Hematopoietic multipotent progenitor cell treated with erythropoietin and hydrocortisone succinate and interleukin-3 and kit ligand, for 6 days (in vitro differentiated cells): ENCODE measurements at places on chromosomes 4 and X.
A peak's percentile ranks its signal among the peaks of the same experiment; 100 is the strongest.

GRCh38 chr4:98027827-98028226 is 115.4 kb downstream of the STPG2 start:
- DNase-seq, result peak; percentile 1

GRCh38 chrX:20513185-20513584 is 246.5 kb upstream of the RPS6KA3 start:
- DNase-seq, result no peak

DNA sequence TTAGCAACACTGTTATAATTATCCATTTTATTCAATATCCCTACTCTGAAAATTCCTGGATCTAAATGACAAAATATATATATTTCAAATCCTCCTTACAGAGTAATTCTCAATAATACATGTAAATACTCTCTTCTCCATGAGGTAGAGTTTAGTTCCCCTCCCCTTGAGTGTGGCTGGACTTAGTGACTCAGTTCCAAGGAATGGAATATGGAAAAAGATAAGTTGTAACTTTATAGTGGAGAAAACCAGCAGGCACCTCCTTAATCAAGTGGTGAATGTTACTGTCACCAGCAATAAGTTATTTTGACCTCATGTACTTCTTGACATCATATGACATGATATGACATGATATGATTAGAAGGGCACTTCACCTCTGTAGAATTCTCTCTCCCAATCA is 302.0 kb downstream of the RAB28 start:
- no peak for DNase-seq

DNA sequence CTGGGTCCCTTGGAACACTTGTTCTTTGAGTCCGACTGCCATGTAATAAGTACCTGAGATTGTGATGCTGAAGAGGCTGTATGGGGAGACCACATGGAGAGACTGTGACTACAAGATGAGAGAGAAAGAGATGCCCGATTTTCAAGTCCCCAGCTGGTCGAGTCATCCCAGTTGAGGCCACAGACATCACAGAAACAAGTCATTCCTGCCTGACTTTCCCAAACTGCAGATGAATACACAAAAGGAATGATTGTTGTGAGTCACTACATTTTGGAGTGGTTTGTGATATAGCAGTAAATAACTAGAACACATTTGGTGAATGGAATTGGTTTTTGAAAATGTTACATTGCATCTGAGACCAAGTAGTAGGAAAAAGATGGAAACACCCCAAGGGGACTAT is 9.0 kb upstream of the YIPF7 start:
- no peak for DNase-seq

- peak; percentile 66 for DNase-seq
Measured at GRCh38 chrX:132480581-132481203, 8.1 kb downstream of the MBNL3 start.

DNA sequence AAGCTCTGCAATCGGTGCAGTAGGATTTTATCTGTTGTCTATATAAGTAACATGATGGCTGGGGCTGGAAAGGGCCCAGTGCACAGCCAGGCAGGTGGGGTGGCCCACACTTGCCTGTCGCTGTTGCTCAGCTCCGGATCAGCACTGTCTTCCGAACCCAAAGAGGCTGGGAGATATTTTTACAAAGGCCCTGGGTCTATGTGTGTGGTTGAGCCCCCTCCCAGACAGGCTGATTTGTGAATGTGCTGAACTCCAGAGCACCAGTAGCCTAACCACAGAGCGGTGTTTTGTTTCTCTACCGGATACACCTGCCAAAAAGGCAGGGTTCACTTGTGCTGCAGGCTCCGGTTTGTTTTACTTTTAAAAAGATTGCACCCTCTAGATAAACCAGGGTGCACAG is 33.5 kb upstream of the CHRNA9 start:
- peak; percentile 45 for DNase-seq

- peak; percentile 18 for DNase-seq
Measured at GRCh38 chr4:128483816-128484215, 196.2 kb upstream of the PGRMC2 start.

GRCh38 chr4:131316086-131316485 is 1833.0 kb upstream of the PCDH10 start:
- DNase-seq, result no peak

DNA sequence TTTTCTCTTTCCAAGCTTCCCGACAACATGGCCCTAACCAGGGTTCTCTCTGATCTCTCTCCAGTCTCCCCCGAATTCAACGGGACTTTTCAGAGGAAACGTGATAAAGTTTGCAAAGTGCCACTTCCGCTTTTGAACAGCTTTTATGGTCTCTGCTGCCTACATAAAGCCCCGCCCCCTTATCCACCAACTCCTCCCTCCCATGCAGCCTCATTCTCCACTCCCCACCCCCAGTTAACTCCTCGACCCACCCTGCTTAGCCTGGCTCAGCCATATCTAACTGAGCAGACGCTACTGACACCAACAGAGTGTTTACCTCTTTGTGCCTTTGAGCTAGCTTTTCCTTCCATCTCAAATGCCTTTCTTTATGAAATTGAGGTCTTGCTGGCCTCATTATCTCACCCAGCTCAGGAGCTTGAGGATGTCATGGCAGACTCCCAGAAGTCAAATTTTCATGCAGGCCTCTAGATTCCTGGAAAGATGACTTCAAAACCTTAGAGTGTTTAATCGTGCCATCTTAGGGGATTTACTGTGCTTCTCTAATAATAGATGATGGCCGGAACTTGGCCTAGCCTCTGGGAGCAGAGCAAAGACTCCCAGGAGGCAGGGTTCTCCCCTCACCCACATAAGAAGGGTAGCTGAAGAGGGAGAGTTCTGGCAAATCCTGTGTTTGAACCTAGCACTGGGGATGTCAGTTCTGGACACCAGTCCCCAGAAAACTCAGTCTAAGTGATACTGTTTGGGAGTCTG is 606.0 kb downstream of the BCOR start:
- DNase-seq, result peak; percentile 94

DNA sequence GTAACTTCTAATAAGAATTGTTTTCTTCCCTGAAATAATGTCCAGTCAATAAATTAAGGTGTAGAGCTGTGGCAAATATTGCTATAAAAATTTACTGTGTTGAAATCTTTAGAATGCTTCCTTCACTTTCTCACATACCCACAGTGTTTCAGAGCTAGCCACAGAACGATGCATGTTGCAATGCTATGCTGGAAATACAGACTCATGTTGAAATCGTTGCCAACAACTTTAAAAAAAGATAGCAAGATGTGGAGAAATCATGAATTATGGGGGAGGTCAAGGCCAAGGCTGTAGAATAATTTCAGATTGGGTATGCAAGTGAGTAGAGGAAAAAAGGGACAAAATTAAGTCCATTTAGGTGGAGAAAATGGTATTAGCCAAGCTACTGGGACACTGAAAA is 204.8 kb downstream of the VEGFC start:
- DNase-seq, result peak; percentile 8

DNA sequence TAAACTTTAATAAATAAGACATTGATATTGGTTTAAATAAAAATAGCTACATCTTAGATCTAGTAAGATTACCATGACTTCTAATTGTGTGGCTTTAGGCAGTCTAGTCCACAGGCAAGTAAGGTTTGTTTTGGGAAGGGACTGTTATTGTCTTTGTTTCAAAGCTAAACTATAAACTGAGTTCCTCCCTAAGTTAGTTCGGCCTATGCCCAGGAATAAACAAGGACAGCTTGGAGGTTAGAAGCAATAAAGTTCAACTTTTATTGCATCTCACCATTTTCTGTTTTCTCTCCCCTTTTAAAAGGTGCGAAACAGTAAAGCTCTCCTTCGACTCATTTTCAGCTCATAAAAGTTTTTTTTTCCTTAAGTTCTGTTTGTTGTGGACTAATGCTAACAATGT is 70.4 kb upstream of the S100G start:
- no peak for DNase-seq

DNA sequence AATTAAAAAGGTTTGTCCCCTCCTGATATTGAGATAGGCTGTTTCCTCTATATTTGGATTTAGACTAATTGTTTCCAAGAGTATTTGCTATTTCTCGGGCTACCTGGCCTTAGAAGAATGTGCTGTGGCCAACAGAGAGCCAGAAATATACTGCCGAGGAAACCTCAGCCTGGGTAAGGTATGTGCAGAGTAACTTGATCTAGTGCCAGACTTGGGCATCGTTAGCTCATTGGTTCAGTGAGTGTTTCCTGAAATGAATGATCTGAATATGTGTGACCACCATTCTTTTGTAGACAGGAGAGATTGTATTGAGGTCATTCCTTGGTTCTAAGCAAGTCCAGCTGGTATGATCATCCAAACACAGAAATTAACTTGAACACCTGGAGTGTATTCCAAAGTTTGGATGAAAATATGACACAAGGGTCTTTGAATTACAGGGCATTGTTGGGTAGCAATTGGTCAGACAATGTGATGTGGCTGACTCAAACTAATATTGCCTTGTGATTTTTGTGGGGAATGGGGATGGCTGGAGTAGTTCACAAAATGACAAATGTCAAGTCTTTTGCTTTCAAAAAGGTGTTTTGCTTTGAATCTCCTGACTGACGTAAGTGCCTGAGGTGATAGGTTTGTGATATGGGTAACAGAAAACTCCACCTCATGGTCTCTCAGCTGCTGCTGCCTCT is 100.2 kb upstream of the CXCL13 start:
- DNase-seq, result no peak

GRCh38 chr4:158669310-158669709 is 2.4 kb downstream of the C4orf46 start:
- DNase-seq, result no peak

DNA sequence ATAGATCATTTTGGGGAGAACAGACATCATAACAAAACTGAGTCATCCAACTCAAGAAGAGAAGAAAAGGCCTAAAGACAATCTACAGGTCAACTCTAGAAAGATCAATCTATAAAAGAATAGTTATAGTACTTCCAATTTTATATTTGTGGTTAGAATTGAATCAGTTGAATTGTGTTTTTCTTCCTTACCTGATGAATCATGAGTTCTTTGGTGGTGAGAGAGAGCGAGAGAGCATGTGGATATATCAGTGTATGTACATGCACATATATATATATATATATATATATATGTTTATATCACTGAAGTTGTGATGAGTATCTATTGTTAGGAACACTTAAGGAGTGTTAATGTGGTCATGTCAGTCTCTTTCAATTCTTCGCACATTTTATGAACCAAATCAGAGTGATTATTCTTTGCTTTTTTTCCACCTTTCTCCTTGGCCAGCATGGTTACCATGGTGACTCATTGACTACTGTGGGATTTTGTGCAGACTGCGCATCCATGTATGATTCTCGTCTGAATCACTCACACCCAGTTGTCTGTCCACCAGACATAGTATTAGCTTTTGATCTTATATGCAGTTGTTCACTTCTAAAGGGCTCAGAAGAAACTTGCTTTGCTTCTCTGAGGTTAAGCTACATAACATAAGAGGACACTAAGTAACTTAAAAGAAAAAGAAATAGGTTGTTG is 90.4 kb upstream of the RAB40AL start:
- no peak for DNase-seq

DNA sequence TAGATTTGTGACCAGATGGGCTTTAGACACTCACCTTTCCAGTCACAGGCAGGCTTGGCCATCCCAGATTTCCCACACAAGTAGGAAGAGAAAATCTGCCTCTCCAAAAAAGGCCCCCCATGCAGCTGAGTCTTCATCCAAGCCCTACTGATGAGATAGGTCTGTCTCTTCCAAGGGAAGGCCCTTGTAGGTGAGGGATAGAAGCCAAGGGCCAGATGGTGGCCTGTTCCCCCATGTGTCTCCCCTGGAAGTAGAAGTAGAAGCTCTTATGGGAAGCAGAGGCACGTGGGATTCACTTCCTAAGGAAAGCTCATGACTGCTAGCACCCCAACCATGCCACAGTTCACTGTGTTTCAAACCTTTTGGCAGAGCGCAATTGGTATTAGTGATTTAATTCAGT is 81.5 kb downstream of the REPS2 start:
- no peak for DNase-seq

DNA sequence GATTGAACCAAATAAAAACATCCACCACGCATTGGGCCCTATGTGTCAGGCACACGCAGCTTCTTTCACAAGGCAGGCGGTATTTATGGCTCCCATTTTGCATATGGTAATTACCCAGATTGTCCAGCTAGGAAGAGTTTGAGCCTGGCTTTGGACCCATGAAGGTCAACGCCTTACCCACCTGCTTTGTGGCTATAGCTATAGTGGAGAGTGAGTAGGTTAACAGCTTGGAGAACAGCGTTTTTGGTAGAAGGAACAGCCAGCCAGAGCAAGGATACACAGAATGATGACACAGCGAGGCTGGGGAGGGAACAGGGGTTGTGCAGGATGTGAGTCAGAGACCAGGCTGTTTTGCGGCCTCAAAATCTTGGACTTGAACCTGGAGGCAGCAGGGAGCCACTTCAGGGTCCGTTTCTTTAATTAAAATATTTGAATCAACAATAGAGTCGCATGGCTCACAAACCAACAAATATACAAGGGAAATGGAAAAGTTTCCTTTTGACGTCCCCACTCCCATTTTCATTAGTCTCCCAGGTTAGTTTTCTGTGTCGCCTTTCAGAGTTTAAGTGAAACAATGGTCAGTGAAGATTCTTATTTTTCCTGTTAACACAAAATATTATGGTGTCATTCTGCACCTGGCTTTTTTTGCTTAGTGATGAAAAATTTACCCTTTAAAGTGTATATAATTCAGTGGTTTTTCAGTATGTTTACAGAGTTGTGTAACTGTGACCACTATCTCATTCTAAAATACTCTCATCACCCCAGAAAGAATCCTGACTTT is 118.2 kb upstream of the STX18 start:
- no peak for DNase-seq

- no peak for DNase-seq
Measured at GRCh38 chrX:2370456-2370855, 130.3 kb downstream of the DHRSX start.

GRCh38 chr4:2852481-2852921 is 8.9 kb downstream of the ADD1 start:
- peak; percentile 81 for DNase-seq

DNA sequence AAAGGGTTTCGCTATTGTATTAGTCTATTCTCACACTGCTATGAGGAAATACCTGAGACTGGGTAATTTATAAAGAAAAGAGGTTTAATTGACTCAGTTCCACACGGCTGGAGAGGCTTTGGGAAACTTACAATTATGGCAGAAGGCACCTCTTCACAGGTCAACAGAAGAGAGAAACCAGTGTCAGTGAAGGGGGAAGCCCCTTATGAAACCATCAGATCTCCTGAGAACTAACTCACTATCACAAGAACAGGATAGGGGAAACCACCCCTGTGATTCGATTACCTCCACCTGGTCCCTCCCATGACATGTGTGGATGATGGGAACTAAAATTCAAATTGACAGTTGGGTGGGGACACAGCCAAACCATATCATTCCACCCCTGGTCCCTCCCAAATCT is 589.5 kb downstream of the CENPC start:
- no peak for DNase-seq

- no peak for DNase-seq
Measured at GRCh38 chr4:155722816-155723499, 35.9 kb upstream of the GUCY1B1 start.

GRCh38 chr4:187715466-187715865 is 280.1 kb upstream of the ZFP42 start:
- no peak for DNase-seq

GRCh38 chr4:21896767-21897166 is 51.8 kb downstream of the KCNIP4 start:
- DNase-seq, result no peak

GRCh38 chr4:1044469-1045192 is 33.2 kb downstream of the FGFRL1 start:
- DNase-seq, result no peak

- DNase-seq, result no peak
Measured at GRCh38 chr4:153093802-153094201, 110.4 kb upstream of the TRIM2 start.
